ENCODE measurements at places on chromosomes 11 and 22.

- DNase-seq: no peak
Measured at GRCh38 chr11:117171404-117172061, 7.0 kb upstream of the SIDT2 start.

GRCh38 chr11:78339945-78340344 lies 77.7 kb downstream of the GAB2 start:
- DNase-seq: no peak

GRCh38 chr22:35524966-35525686 lies 15.5 kb upstream of the RASD2 start:
- no peak for DNase-seq

DNA sequence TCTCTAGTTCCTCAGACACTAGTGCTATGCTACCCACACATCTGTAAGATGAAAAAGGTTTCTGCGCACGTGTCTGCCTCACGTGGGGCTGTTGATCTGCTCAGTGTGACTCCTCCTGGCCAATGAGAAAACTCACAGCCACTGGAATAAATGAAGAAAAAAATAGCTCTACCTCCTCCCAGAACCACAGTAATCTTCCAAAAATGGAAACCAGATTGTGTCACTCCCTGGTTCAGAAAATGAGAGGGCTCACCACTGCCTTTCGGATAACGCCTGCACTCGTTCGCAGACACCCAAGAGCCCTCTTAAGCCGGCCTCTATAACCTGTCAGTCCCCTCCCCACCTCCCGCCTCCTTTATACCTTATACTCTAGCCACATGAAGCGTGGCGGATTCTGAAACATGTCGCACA lies 5.1 kb downstream of the APBB1 start:
- peak; percentile 82 for DNase-seq

- no peak for DNase-seq
Measured at GRCh38 chr22:50624347-50625130, 3.4 kb downstream of the ARSA start.

DNA sequence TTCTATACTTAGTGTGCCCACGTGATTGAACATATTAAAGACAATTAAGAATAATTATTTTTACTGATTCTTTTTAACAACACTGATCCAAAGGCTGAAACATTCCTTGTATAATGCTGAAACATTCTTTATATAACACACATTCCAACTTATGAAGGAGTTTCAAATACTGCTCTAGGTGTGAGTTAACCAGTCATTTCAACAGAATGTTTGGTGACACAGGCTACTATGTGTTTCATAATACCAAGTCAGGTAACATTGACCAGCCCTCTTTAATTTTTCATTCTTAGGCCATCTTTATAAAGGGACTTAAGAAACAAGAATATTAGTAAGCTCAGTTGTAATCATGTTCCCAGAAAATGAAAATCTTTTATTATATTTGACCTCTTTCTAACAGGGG lies 136.6 kb downstream of the ELP4 start:
- DNase-seq: no peak

DNA sequence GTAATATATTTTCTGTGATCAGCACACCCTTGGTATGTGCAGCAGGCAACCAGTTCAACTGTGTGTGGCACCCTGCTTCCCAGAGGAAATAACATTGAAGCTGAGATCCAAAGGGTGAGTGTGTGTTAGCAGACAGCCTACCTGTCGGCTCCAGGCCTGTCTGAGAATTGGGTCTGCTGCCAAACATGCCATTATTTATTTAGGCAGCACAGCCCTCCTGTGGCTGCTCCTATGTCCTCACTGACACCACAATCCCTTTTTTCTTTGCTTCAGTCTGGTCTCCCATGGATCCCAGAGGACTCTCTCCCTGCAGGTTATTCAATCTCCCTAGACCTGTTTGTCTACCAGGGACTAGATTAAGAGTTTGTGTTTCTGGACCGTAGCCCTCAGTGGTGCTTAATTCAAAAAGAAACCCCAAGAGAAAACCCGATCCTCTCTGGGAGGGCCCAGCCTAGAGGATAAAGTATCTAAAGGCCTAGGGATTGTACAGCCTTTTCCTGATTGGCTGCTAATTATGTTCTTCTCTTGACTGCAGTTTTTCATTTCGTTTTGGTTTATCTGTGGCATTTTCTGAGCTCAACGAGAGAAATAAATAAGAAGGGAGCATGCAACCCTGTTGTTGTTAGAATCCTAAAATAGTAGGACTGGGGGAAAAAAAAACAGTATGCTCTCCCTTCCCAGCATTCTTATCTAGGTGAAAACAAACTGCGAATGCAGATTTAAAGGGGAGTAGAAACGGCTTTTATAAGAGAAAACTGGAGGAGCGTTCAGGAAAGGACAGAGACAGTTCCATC lies 24.1 kb downstream of the KCNE3 start:
- no peak for DNase-seq

DNA sequence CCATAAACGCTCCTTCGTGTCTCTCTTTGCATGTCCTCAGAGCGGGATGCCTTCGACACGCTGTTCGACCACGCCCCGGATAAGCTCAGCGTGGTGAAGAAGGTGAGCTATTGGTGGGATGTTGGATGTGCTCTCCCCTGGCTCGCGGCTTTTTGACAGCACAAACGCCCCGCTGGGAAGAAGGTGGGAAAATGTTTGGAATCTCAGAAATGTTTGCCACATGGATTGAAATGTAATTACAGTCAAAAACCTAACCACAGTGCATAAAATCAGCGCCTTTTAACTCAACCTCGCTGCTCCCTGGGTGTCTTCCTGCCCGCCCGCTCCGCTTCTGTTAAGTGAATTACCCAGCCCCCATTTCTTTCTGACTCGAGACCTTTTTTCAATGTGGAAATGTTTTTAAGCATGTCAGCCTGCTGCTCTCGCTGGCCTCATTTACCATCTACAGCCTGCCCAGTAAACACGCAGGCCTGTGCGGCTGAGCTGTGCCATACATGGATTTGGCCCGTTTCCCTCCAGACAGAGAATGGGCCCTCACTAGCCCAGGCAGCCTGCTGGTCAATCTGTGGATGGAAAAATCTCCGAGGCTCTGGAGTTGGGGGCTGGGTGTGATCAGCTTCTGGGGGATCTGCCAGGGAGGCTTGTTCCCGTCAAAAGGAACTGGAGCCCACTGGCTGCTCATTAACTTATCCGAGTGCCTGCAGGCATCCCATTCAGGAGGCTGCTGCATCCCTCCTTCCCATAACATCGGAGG lies 32.7 kb upstream of the PARVG start:
- no peak for DNase-seq
